Fibroblast of skin of scalp (primary cell): ENCODE measurements at places on chromosomes 16 and 17.

DNA sequence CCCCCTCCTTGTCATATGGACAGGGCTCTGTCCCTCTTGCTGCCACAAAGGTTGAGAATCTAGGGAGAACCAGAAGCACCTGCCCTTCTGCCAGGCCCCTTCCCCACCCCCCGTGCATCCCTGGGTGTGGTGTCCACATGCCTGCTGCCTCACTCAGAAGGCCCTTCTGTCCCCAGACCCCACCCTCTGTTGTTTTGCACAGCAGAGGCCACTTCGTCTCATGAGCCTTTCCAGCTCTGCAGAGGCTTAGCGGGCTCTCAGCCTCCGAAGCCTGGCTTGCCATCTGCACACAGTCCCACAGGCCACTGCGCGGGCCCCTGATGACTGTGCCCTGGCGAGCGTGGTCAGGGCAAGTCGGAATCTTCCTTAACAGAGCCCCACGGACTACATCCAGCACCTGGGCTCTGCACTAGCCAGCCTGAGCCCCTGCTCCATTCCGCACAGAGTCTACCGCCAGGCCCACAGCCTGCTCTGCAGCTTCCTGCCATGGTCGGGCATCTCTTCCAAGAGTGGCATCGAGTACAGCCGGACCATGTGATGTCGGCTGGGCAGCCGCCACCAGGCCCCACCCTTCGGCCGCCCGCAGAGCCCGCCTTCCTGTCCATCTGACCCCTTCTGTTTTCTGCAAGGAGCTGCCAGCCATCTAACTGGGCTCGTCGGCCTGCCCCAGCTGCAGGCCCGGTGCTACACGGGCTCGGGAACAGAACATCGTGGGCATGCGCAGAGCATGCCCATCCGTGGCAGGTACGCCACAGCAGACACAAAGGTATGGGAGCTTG, 10.8 kb downstream of the C16orf90 start:
- DNase-seq: no peak

- DNase-seq: no peak
These were observed 24.0 kb downstream of the CREBBP start for GRCh38 chr16:3856367-3857141.

DNA sequence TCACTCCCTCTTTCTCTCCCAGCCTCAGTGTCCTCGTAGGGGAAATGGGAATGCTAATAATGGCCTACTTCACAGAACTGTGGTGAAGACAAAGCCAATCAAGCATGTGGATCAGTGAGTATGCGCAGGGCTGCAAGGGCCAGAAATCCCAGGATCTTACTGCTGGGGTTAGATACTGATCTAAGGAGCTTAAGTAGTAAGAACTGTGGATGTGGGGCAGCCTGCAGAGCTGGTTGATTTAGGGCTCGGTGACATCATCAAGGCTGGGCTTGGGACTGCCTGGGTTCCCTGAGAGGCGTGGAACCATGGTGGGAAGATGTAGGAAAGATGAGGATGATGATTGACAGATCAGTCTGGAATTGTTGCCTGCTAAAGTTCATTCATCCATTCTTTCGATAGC, 25.6 kb downstream of the GOSR2 start:
- DNase-seq: no peak

DNA sequence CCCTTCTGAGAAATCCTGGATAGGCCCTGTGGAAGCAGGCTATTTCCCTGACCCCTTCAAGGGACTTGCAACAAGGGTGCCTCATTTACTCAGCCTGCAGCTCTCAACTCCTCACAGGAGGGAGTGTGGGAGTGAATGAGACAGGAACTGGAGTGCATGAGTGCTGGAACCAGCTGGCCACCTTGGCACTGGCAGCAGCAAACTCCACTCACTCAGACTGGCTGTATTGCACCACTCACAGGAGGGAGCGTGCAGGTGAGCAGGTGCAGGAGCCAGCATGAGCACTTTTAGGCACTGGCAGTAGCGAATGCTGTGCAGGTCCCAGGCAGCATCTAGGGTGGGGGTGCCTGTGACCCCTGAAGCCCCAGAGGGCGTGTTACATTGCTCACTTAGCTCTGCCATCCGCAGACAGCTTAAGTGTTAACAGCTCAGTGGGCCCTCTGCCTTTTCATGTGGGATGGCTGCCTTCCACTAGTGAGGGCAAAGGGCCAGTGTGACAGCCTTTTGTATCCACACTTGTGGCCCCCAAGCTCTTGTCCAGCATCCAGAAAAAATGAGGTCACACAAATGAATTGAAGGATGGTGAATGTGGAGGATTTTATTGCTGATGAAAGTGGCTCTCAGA, 11.0 kb upstream of the ZNHIT3 start:
- DNase-seq: no peak

DNA sequence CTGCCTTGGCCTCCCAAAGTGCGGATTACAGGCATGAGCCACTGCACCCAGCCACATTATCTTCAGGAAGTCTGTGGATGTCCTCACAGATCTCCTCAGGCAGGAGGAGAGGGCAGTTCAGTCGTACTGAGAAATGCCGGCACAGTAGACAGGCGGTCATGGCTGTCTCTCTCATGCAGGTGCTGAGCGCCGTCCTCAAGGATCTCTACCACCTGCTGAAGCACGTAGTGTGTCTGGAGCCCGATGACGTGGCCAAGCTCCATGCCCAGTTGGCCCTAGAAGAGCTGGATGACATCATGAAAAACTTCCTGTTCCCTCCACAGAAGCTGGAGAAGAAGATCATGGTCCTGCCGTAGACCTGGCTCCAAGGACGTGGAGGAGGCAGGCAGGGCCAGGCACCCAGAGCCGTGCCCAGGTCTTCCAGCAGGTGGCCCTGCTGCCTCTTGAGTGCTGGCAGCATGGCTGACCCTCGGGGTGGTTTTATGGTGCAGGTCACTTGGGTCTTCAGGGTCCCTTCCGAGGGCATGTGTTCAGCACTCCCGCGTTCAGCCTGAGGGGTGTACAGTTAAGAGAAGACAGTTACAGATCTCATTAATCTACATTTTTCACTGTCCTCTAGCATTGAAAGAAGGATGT, 22.0 kb upstream of the HAS3 start:
- DNase-seq: no peak

- no peak for DNase-seq
These were observed 4.7 kb upstream of the ADGRG3 start for GRCh38 chr16:57663436-57663835.

DNA sequence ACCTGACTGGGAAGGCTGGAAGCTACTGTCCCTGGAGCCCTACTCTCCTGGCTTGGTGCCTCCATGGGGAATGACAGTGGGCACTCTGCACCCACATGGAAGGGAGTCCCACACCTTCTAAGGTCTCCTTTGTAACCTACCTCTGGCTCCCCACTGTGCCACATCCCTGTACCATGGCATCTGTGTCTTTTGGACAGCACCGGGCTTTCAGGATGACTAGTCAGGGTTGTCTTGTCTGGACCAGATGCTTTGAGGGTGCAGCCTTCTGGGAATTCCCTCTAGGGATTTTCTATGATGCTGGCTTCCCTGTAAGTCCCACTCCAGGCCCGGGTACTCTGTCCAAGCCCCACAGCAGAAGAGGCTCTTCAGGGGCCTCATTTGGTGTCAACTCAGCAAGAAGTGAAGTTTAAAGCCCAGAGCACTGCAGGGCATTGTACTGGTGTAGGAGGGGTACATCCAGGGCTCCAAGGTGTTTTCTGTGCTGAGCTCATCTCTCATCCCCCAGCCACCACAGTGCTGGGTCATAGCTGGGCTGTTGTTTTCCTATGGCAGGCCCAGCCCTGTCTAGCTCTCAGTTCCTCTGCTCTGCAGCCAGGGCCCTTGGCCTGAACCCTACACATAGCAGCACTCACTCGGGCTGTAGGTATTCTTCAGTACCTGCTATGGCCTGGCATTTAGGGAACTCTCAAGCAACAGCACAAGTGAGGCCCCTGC, 255.3 kb downstream of the CPPED1 start:
- no peak for DNase-seq

- no peak for DNase-seq
These were observed 16.4 kb downstream of the LYRM1 start for GRCh38 chr16:20916942-20917341.

DNA sequence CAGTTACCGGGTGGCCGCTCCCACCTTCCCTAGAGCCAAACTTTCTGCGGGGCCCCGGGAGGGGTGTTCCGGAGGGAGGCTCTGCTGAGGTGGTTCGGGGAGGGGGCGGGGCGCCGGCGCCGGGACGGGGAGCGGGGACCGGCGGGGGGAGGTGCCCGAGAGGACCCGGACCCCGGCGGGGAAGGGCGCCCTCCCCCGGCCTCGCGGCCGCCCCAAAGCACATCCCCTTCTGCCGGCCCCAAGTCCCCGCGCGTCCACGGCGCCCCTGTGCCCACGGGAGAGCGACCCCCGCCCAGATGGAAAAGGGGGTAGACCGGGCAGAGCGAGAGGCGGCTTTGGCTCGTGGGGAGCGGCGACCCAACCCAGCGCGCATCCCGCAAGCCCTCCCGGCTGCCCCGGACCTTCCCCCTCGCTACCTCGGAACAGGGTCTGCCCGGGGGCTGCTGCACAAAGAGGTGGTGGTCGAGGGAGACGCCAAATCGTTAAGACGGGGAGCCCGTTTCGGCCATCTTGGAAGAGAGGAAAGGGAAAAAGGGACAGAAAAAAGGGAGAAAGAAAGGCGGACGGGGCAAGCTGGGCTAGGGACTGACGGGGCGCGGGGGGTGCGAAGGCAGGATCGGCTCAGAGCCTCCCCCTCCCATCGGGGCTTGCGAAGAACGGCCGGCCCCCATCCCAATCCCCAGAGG, 530 bp downstream of the PCGF2 start:
- no peak for DNase-seq

- no peak for DNase-seq
These were observed 39.3 kb upstream of the MAP2K6 start for GRCh38 chr17:69375229-69375628.

- DNase-seq: no peak
These were observed 29.2 kb downstream of the TTLL6 start for GRCh38 chr17:48787828-48788227.
